ENCODE measurements at places on chromosomes 6 and 20.

- peak; percentile 94 for DNase-seq
Measured at GRCh38 chr6:161406646-161407045, 132.8 kb upstream of the AGPAT4 start.

- DNase-seq: no peak
Measured at GRCh38 chr20:52798124-52798523, 174.0 kb upstream of the TSHZ2 start.

DNA sequence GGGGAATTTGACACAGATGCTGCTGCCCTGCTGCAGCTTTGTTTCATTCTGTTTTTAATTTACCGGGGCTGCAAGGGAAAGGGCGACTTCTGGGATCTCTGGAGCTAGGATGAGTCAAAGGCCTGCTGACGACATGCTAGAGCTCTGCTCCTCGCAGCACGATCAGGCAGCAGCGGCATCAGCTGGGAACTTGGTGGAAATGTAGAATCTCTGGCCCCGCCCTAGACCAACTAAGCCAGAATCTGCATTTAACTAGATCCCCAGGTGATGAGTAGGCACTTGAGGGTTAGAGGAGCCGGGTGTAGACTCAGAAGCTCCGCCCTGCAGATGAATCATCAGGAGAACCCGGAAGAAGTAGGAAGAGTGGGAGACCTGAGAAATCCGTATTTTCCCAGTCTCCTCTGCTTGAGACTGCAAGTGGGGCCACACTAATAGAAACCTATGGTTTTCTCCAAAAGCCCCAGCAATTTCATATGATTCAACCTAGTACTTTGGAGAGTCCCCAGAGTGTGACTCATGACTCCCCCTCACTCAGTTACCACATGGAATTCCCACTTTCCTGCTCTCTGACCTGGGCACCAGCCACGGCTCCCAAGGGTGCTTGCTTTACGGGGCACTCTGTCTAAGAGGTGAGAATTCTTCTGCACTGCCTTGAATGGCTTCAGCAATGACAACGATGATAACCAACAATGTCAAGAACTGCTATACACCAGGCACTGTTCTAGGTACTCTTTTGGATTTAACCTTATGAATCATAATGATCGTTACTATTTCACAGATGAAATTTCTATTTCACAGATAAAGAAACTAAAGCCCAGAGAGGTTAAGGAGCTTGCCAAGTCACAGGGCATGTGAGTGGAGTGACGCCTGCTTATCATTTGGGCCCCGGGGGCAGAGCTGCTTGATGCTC is 18.1 kb downstream of the TUBB2B start:
- peak; percentile 88 for DNase-seq

DNA sequence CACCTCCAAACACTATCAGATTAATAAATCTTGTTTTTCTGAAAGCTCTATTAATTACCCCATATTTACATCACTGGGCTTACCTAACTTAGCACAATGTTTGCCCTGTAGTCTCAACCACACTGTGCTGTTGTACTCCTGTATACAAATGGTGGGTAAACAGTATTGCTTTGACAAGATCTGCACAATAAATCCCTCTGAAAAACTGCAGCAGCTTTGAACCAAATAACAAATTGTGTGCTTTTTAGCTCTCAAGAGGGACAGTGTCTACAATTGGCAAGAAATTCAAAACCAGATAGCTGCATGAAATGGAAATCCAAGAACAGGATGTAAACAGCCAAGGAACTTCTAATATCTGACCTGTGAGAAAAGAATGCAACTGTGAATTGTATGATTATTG is 10.4 kb downstream of the KIF6 start:
- DNase-seq: no peak

DNA sequence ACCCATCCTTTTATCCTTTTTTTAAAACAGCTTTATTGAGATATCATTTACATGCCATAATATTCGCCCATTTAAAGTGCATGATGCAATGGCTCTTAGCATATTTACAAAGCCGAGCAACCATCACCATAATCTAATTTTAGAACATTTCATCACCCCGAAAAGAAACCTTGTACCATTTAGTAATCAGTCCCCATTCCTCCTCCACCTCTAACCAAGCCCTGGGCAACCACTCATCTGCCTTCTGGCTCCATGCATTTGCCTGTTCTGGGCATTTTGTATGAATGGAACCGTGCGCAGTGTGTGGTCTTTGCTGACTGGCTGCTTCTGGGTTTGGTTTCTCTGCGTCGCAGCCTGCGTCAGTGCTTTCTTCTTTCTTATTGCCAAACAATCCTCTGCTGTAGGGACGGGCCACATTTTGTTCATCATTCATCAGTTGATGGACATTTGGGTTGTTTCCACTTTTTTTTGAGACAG is 10.2 kb upstream of the EEF1A2 start:
- no peak for DNase-seq

- peak; percentile 96 for DNase-seq
Measured at GRCh38 chr6:145756170-145756662, 20.9 kb upstream of the EPM2A start.

- DNase-seq: peak; percentile 53
Measured at GRCh38 chr6:112936504-112936903, 589.4 kb downstream of the RFPL4B start.

DNA sequence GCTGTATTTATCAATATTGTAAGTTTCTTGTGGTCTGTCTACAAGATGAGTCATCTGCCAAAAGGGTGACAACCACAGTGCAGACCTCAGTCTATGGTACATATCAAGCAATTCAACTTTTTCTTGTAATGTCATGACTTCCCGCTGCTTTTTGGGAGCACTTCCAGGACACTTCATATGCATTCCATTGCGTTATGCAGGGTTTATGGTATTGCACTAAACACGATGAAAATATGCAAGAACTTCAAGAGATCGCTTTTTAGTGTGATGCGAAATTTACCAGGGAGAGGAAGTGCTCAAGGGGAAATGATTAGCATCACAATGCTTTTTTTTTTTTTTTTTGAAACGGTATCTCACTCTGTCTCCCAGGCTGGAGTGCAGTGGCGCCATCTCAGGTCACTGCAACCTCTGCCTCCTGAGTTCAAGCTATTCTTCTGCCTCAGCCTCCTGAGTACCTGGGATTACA is 166.5 kb downstream of the TFAP2A start:
- DNase-seq: no peak

DNA sequence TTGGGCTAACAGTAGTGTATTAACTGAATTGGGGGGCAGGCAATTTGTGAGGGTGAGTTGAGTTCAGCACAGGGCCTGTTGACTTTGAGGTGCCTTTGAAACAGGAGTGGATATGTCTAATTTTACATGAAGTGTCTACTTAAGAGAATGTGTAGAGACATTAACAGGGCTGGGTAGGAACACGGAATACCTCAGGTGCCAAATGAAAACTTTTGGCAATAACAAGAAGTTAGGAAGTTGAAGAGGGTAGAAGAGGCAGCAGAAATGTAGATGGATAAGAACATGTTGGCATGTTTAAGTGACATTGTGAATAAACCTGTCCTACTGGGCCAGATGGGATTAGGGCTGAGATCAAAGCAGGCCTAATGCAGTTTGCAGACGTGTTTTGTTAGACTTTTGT is 117.0 kb downstream of the SLC16A10 start:
- no peak for DNase-seq

DNA sequence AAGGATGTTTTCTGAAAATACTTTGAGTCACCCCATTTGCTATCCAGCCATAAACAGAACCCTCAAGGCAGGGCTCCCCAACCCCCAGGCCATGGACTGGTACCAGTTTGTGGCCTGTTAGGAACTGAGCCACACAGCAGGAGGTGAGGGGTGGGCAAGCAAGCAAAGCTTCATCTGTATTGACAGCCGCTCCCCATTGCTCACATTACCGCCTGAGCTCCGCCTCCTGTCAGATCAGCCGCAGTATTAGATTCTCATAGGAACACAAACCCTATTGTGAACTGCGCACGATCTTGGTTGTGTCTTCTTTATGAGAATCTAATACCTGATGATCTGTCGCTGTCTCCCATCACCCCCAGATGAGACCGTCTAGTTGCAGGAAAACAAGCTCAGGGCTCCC is 543.8 kb downstream of the CBLN4 start:
- DNase-seq: no peak

GRCh38 chr6:100435299-100435698 is 29.4 kb downstream of the SIM1 start:
- DNase-seq: no peak

- no peak for DNase-seq
Measured at GRCh38 chr6:52497652-52498408, 77.7 kb downstream of the EFHC1 start.

- DNase-seq: no peak
Measured at GRCh38 chr6:109079981-109080380, 14.7 kb downstream of the SESN1 start.

GRCh38 chr20:4569092-4569491 is 152.6 kb upstream of the PRND start:
- DNase-seq: no peak

GRCh38 chr6:112881828-112882780 is 535.0 kb downstream of the RFPL4B start:
- DNase-seq: peak; percentile 36

DNA sequence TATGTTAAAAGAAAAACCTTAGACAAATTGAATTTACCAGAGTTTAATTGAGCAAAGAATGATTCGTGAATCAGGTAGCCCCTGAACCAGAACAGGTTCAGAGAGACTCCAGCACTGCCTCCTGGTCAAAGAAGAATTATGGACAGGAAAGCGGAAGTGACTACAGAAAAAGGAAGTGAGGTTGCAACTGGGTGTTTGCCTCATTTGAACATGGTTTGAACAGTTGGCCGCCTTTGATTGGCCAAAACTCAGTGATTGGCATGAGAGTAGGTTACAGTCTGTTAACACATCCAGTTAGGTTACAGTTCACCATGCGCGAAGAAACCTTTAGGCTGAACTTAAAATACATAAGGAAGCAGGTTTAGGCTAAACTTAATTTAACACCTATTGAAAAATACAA is 248.8 kb downstream of the TFAP2A start:
- no peak for DNase-seq

DNA sequence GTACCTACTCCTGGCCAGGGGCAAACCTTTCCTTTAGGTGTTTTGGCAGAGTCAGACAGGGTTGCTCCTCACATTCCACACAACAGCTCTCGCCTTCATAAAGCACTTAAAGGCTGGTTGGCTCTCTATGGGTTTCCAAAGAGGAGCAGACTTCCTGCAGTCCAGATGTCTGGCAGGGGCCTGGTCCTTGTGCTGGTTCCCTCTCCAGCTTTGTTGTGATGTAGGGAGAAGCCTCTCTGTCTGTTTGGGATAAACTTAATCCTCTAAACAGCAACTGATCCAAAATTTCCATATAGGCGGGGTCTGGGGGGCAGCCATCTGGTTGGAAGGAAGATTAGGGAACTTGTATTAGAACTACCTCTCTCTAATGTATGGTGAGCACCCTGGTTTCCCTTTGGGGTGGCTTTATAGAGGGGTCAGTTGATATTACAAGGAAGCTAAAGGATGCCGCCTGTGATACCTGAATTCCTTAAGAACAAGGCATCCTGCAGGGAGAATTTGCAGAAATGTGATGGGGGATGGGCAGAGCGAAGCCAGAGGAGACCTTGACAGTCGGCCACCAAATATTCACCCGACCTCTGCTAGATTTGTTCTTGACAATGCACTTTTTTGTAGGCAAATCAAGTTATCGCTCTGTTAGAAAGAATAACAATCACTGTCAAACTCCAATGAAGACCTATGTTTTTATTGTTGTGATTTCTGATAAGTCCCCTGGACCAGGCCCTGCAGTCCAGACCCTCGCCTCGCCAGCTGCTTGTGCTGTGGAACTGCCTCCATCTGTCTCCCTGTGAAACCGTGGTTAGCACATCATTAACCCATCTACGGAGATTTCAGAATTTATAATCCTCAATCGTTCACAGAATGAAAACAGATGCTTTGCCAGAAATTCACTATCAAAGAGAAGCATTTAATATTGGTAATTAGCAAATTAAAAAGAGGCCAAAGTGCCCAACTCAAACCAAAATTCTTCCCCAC is 94.0 kb upstream of the RALGAPA2 start:
- DNase-seq: no peak

- DNase-seq: no peak
Measured at GRCh38 chr20:57320358-57320757, 9.2 kb upstream of the SPO11 start.

DNA sequence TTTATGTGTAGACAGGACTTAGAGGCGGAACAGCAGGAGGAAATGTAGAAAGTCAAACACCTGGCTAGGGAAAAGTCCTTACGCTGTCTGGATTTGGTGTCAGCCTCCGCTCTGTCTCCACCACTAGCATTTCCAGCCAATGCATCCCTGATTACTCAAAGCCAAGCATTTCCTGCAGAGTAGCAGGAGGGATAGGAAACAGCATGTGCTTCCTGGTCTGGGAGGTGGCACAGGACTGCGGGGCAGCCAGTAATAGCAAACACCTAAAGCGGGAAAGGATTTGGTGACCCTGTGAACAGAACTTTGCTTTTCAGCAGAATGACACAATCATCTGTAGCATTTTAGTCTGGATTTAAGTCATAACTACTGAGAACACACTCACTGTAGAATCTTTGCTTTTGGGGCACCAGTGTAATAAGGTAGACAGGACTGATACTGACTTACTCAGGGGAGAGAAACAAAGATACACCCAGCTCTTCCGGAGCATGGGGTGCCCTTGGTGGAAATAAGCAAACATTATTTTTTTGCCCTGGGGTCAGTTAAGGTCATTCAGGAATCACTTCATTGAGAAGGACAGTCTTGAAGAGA is 133.3 kb upstream of the AHI1 start:
- DNase-seq: no peak

- DNase-seq: no peak
Measured at GRCh38 chr20:23582293-23582692, 14.0 kb upstream of the CST9L start.

- no peak for DNase-seq
Measured at GRCh38 chr6:137884149-137884909, 17.3 kb downstream of the TNFAIP3 start.

GRCh38 chr6:79600812-79601609 is 30.1 kb upstream of the SH3BGRL2 start:
- no peak for DNase-seq

DNA sequence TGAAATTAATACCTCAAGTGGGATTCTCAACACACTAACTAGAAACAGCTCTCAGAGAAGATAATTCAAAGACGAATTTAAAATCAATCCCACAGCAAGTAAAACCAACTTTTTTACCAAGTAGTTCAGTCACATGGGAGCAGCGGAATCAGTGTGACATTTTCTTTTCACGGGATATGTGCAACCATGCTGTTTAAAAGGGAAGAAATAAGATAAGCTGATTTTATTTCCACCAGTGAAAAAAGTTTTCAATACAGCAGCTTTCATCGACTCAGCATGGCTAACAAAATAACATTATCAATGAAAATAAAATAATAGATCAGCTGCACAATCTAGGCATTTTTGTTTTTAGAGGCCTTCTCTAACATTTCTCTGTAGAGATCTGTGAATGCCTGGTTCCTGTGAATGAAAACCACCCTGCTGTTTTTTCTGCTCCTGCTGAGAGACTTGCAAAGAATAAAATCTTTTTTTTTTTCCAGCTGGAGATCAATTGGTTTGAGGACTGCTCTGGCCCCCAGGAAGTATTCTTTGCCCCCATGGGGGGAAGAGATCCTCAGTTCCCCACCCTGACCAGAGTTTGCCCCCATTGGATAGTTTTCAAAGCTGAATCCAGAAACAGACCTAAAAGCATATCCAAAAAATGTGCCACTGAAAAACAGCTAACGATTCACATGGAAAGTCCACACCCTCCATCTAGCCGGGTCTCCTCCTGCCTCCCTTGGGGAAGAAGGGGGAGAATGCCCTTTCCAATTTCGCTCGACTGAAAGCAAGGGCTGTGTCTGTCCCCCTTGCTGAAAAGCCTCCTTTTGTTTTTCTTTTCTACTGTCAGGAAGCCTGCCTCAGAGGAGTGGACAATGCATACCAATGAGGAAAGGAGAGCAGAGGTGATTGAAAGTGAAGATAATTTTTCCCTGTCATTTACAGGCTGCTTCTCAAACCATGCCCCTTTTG is 317.6 kb downstream of the PRKN start:
- no peak for DNase-seq

- DNase-seq: peak; percentile 17
Measured at GRCh38 chr6:72677740-72678139, 55.9 kb downstream of the KCNQ5 start.
